ENCODE measurements at places on chromosomes 11 and 22.

GRCh38 chr22:47781427-47782111, 1019.1 kb downstream of the TBC1D22A start:
- no peak overlapping the region for H3K27ac ChIP-seq
- no peak overlapping the region for H3K4me3 ChIP-seq
- peaks cover 3% of the 10 kb centered on the region for H3K27me3 ChIP-seq
- DNase-seq: no peak
- H3K4me1 ChIP-seq: no peaks in the 10 kb centered on the region

GRCh38 chr11:36097219-36097650, 153.4 kb downstream of the LDLRAD3 start:
- no peak overlapping the region for H3K4me3 ChIP-seq
- H3K36me3 ChIP-seq: peaks cover 23% of the 10 kb centered on the region
- DNase-seq: no peak
- H3K27ac ChIP-seq: no peak overlapping the region
- H3K27me3 ChIP-seq: no peaks in the 10 kb centered on the region

GRCh38 chr11:110486156-110486555, 56.4 kb downstream of the FDX1 start:
- H3K27me3 ChIP-seq: peaks cover 6% of the 10 kb centered on the region
- H3K27ac ChIP-seq: no peak overlapping the region
- no peak overlapping the region for H3K4me3 ChIP-seq
- no peak for DNase-seq

- H3K4me1 ChIP-seq: no peaks in the 10 kb centered on the region
- no peak overlapping the region for H3K4me3 ChIP-seq
- H3K36me3 ChIP-seq: no peaks in the 10 kb centered on the region
- no peaks in the 10 kb centered on the region for H3K27me3 ChIP-seq
- DNase-seq: peak; percentile 7
- no peak overlapping the region for H3K27ac ChIP-seq
Measured at GRCh38 chr22:38069372-38070249, 12.4 kb downstream of the PICK1 start.

- H3K4me1 ChIP-seq: no peaks in the 10 kb centered on the region
- peaks cover 3% of the 10 kb centered on the region for H3K27me3 ChIP-seq
- H3K36me3 ChIP-seq: peaks cover 67% of the 10 kb centered on the region
- DNase-seq: no peak
- H3K4me3 ChIP-seq: no peak overlapping the region
Measured at GRCh38 chr11:20080032-20080685, 80.1 kb downstream of the DBX1 start.

DNA sequence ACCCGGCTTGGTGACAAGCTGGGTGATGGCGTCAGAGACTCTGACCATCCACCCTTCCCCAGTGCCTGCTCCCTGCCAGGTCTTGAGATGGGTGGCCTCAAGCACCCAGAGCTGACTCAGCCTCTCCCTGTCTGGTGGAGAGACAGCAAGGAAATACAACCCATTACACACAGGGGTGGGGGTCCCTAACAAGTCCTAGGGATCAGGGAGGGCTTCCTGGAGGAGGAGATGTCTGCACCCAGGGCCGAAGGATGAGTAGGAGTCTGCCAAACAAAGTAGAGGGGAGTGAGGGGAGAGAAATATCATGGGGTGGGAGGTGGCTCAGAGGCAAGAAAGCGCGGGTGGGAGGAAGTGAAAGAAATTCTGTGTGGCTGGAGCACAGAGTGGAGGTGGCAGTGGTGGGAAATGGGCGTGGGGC, 6.8 kb downstream of the MAFF start:
- H3K4me3 ChIP-seq: peak overlapping the region; percentile 17
- H3K36me3 ChIP-seq: peaks cover 19% of the 10 kb centered on the region
- peak overlapping the region; percentile 15 for H3K27ac ChIP-seq
- H3K27me3 ChIP-seq: peaks cover 27% of the 10 kb centered on the region
- no peak for DNase-seq
- H3K4me1 ChIP-seq: peaks cover 43% of the 10 kb centered on the region

DNA sequence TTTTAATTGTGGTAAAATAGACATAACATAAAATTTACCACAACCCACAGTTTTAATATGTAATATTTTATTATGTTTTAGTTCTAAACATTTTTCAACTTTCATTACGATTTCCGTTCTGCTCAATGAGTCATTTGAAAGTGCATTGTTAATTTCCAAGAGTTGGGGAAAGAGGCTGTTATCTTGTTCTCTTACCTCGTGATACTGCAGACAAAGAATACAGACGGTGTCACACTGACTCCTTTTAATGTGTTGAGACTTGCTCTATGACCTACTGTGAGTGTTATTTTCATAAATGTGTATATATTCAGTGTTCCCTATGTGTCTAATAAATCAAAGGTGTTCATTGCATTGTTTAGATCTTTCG, 10.8 kb upstream of the RAC2 start:
- peaks cover 42% of the 10 kb centered on the region for H3K4me1 ChIP-seq
- no peaks in the 10 kb centered on the region for H3K36me3 ChIP-seq
- H3K27me3 ChIP-seq: peaks cover 14% of the 10 kb centered on the region
- peak overlapping the region; percentile 0 for H3K4me3 ChIP-seq

GRCh38 chr22:30250661-30251267, 4.2 kb upstream of the LIF start:
- peaks cover 30% of the 10 kb centered on the region for H3K4me1 ChIP-seq
- DNase-seq: peak; percentile 48
- H3K27me3 ChIP-seq: peaks cover 4% of the 10 kb centered on the region
- H3K27ac ChIP-seq: no peak overlapping the region

- DNase-seq: no peak
- no peaks in the 10 kb centered on the region for H3K27me3 ChIP-seq
- H3K4me3 ChIP-seq: no peak overlapping the region
- no peaks in the 10 kb centered on the region for H3K4me1 ChIP-seq
- 0 out of 2 replicates have a peak, but pooled peaks cover 1% of the 10 kb centered on the region for H3K36me3 ChIP-seq
Measured at GRCh38 chr11:76491644-76492043, 46.8 kb downstream of the EMSY start.

GRCh38 chr11:47980088-47980906, at the start of gene PTPRJ:
Gene PTPRJ (plus strand): TSS chr11:47980559. CDS start chr11:47980913, 354 bp downstream.
- H3K27ac ChIP-seq: peak within 1 kb of the TSS; percentile 28
- peak within 1 kb of the TSS; percentile 89 for H3K4me3 ChIP-seq
- no peak for DNase-seq
- H3K27me3 ChIP-seq: peaks cover 2% of the 10 kb centered on the region
- H3K36me3 ChIP-seq: no peaks in the 10 kb centered on the region

- no peak for DNase-seq
- no peaks in the 10 kb centered on the region for H3K4me1 ChIP-seq
- H3K4me3 ChIP-seq: no peak overlapping the region
- no peaks in the 10 kb centered on the region for H3K36me3 ChIP-seq
- peaks cover 41% of the 10 kb centered on the region for H3K27me3 ChIP-seq
Measured at GRCh38 chr11:2792381-2793250, 92.8 kb upstream of the KCNQ1OT1 start.

GRCh38 chr11:18312663-18313420, 9.1 kb downstream of the HPS5 start:
- peak overlapping the region; percentile 69 for H3K4me3 ChIP-seq
- H3K27ac ChIP-seq: peak overlapping the region; percentile 88
- H3K36me3 ChIP-seq: peaks cover 64% of the 10 kb centered on the region
- peak; percentile 46 for DNase-seq

GRCh38 chr11:68127714-68128681, 6.8 kb upstream of the CHKA start:
- H3K4me3 ChIP-seq: peak overlapping the region; percentile 61
- no peak for DNase-seq
- H3K27me3 ChIP-seq: peaks cover 9% of the 10 kb centered on the region
- peaks cover 7% of the 10 kb centered on the region for H3K4me1 ChIP-seq
- no peak overlapping the region for H3K27ac ChIP-seq

- H3K4me3 ChIP-seq: no peak overlapping the region
- DNase-seq: no peak
- no peak overlapping the region for H3K27ac ChIP-seq
- peaks cover 6% of the 10 kb centered on the region for H3K27me3 ChIP-seq
- peaks cover 43% of the 10 kb centered on the region for H3K4me1 ChIP-seq
- peaks cover 7% of the 10 kb centered on the region for H3K36me3 ChIP-seq
Measured at GRCh38 chr11:45414088-45414487, 127.9 kb upstream of the SYT13 start.

DNA sequence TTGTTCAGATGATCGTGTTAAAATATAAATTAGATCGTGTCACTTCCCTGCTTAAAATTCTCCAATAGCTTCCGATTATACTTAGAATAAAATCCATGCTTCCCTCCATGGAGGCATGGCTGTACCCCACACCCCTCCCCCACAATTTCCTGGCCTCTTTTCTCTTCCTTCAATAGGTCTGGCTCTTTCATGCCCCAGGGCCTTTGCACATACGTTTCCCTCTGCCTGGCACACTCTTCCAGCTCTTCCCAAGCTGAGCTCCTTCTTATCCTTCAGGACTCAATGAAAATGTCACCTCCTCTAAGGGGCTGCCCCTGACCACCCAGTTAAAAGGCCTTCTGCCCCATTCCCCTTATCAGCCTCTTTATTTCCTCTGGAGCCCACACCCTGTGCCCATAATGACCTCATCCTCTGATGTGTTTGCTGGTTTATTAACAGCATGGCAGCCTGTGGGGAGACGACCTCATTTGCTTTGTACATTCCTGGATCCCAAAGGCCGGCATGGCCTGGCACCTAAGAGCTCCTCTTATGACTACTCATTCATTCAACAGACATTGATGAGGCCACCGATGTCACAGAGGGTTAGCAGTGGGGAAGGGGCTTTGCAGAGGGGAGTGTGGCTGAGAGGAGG, 9.0 kb upstream of the FLRT1 start:
- DNase-seq: no peak
- H3K27me3 ChIP-seq: peaks cover 12% of the 10 kb centered on the region
- no peak overlapping the region for H3K4me3 ChIP-seq
- peaks cover 4% of the 10 kb centered on the region for H3K4me1 ChIP-seq

DNA sequence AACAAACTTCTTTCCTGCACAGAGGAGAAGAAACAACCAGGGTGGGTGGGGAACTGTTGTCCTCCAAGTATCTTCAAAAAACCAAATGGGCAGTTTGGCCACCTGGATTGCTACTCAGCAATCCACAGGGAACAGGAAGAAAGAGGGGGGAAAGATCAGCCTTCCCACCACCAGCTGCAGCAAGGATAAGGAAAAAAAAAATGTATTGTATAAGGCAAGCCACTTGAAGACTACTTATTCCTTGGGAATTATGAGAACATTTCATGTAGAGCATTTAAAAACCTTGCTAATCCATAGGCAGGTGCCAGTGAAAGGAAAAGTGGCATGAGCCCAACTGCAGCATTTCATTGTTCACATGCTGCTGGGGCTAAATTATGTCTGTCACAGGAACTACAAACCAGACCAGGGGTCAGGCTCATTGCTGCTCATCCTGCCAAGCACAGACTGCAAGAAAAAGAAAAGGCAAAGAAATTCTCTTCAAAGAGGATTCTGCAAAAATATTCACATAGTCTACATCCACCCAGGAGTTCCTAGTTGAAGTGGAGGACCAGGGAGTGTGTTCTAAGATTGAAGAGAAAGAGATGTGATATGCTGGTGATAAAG, 2.2 kb downstream of the RAB30 start:
- H3K4me3 ChIP-seq: no peak overlapping the region
- peaks cover 41% of the 10 kb centered on the region for H3K4me1 ChIP-seq
- no peaks in the 10 kb centered on the region for H3K36me3 ChIP-seq
- H3K27me3 ChIP-seq: no peaks in the 10 kb centered on the region
- DNase-seq: no peak
- H3K27ac ChIP-seq: no peak overlapping the region

DNA sequence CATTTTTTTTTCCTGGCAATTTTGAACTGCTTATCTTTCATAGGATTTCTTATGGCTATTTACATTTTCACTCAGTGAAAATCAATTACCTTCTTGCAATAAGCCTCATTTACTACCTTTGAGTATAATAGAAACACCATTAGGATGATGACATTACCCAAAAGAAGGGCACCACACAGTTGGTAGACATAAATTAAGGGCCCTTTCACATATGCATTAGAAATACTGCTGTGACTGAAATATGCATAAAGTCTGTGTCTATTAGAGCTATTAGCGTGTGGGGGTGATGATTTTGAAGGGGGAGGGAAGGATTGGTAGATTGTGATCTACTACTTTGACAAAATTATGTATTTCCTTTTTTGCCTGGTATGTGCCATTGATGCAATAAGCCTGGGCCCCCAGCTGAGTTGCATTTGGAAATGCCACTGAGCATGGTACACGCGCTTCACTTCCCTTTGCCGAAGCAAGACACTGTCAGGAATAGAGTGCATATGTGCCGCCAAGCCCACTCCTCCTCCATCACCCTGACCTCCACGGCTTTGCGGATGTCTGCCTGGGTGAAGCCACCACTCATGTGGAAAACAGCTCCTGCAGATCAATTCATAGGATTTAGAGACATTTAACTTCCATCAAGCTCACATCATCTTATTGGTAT, 339.3 kb downstream of the DCDC1 start:
- DNase-seq: no peak
- no peaks in the 10 kb centered on the region for H3K36me3 ChIP-seq
- H3K27me3 ChIP-seq: no peaks in the 10 kb centered on the region
- no peaks in the 10 kb centered on the region for H3K4me1 ChIP-seq

DNA sequence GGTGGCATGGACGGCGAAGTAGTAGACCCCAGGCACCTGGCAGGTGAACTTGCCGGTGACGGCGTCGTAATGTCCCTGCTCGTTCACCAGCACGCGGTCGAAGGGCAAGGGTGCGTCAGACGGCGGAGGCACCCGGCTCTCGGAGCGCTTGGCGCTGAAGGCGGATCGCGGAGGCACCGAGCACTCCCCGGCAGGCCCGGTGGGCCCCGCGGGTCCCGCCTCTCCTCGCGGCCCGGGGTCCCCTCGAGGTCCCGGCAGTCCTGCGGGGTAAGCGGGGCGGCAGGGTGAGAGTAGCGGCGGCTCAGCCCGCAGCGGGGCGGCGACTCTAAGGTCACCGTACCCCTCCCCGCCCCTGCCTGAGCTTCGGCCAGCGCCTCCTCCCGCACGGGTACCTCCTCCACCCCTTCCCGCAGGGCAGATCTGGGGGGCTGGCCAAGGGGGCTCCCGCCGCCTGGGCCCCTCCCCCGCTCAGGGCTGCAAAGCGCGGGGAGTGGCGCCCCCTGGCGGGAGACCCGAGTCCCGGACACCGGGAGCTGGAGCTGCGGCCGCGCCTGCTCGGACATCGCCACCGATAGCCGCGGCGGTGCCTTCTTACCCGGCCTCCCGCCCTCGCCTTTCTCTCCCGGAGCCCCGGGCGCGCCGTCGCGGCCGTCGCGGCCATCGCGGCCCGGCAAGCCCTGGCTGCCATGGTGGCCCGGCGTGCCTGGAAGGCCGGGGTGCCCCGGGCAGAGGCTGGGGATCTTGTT, 921 bp downstream of the C1QTNF5 start:
- peaks cover 18% of the 10 kb centered on the region for H3K27me3 ChIP-seq
- H3K4me3 ChIP-seq: peak overlapping the region; percentile 83
- H3K4me1 ChIP-seq: peaks cover 55% of the 10 kb centered on the region
- DNase-seq: no peak

- H3K36me3 ChIP-seq: no peaks in the 10 kb centered on the region
- no peak for DNase-seq
- H3K27ac ChIP-seq: no peak overlapping the region
- H3K4me1 ChIP-seq: peaks cover 16% of the 10 kb centered on the region
- H3K27me3 ChIP-seq: peaks cover 1% of the 10 kb centered on the region
Measured at GRCh38 chr11:62457478-62457877, 38.6 kb downstream of the SCGB1A1 start.
